Amniotic stem cell (primary cell): ENCODE measurements at places on chromosomes 7 and 10.

GRCh38 chr10:58275908-58276307 lies 6.9 kb downstream of the CISD1 start:
- no peak for DNase-seq

DNA sequence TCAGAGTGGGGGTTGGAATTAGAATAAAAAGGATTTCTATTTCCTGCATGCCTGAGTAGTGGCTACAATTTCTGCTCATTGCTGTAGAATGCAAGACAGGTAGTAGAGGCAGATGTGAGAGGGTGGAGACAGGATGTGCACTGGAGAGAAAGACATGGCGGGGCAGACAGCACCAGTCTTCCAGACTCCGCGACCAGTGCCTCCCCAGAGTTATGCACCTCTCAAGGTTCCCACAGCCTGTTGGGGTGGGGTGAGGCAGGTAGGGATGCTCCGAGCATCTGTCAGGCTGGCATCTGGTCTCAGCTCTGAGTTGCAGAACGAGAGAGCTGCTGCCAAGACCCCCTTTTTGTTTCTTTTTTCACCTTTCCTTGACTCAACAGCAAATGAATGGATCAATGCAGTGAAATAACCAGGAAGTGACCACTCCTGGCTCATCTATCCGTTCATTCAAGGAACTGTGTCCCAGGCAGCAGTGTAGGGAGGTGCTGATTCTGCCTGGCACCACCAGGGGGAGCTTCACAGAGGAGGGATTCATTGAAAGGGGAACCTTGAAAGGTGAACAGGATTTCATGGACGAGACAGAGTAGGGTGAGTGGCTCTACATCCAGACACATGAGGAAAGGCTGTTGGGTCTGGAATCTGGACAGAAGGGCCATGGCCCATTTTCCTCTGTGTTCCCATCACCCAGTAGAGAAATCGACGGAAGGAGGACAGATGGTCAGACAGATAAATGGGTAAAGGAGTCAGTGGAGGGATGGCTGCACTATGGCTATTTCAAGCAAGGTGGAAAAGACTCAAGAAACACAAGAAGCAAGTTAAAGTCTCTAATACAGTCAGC lies 17.2 kb upstream of the SLC18A3 start:
- DNase-seq: no peak

DNA sequence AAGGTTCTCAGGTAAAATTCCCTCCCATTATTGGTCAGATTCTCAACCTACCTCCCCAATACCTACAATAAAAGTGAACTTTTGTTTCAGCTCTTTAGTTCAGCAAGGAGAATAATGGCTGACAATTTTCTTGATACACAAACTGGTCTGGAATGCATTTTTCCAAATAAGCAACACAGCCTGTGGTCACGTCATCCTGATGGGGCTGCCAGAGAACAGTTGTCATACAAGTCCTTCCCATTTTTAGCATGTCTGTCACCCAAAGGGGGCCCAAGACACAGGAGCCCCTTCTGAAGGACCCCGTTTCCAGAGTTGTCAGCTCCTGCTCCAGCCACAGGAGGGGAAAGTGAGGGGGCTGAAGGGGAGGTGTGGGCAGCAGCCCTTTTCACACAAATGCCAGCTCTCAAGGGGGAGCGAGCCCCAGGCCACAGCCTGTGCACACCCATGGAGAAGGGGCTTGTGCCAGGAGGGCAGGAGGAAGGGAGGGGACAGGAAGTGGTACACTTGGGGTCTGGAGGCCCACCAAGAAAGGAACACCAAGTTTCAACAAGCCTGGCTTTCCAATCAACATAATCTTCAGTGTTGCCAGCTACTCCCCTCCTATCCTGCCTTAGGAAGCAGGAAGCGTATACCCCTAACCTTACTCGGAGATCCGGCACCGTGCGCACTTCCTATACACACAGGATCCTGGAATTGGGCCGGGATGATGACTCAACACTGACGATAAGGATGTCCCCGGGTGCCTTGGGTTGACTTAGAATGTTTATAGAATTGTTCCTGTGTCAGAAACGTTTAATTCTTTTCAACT lies 43.4 kb upstream of the PDLIM1 start:
- DNase-seq: peak; percentile 51

DNA sequence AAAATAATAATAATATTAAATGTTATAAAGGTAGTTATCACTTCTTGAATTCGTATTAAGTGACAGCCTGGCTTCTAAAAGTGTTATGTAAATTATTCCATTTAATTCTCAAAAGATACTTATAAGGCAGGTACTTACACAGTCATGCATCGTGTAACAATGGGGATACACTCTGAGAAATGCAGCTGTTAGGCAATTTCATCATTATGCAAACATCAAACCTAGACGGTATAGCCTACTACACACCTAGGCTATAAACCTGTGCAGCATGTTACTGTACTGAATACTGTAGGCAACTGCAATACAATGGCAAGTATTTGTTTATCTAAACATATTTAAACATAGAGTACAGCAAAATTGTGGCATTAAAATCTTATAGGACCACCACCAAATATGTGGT lies 1.5 kb downstream of the IFIT1 start:
- DNase-seq: no peak

DNA sequence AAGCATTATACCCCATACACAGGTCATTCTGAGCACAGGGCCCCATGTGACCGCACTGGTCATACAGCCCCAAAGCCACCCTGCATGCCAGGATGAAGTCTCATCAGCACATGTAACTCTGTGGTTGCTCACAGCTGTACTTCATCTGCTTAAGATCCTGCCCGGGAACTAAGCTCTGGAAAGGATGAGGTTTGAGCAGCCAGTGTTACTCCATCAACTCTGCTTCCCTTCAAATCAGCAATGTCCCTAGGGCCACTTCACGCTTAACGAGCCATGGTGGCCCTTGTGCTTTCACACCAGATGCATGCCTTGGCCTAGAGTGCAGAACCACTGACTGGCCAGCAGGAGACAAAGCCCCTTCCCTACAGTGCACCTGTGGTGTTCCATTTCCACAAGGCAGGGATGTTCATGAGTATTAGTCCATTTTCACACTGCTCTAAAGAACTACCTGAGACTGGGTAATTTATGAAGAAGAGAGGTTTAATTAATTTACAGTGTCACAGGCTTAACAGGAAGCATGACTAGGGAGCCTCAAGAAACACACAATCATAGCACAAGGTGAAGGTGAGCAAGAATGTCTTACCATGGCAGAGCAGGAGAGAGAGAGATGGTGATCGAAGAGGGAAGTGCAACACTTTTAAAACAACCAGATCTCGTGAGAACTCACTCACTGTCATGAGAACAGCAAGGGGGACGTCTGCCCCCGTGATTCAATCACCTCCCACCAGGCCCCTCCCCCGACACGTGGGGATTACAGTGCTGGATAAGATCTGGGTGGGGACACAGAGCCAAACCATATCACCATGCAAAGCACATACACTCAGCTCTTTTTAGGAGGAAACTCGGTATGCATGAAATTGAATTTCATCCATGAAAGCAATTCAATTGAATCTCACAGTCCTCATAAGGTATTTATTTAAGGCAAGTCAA lies 149.0 kb upstream of the CDCA7L start:
- no peak for DNase-seq

GRCh38 chr7:143408686-143409561 lies at the start of gene EPHA1:
Gene EPHA1 (minus strand): TSS chr7:143408856. CDS start chr7:143408805, 51 bp downstream.
- no peak for DNase-seq

- peak; percentile 78 for DNase-seq
Measured at GRCh38 chr7:112481833-112482670, 1.3 kb downstream of the LSMEM1 start.

- no peak for DNase-seq
Measured at GRCh38 chr7:48144291-48144768, 26.9 kb upstream of the ABCA13 start.

GRCh38 chr10:112083472-112083871 lies 100.1 kb downstream of the GPAM start:
- no peak for DNase-seq

GRCh38 chr10:133110133-133110532 lies 22.4 kb downstream of the ADGRA1 start:
- DNase-seq: no peak

DNA sequence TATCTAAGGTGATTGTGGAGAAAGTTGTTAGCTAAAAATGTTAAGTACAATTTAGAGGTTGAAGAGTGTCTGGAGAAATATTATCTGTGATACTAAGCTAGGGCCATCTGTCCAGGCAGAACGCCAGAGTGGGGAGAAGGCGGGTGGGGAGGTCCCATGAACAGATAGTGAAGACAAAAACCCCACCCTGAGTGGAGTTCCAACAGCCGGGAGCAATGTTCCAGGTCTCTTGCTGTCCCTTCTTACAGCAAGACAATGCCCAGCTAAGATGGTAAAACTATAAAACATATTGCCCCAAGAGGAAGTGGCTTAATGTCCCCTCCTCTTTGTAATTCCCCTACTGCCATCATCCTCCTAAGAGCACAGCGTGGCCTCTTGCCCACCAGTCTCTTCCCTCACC lies 10.4 kb upstream of the IL15RA start:
- DNase-seq: no peak

DNA sequence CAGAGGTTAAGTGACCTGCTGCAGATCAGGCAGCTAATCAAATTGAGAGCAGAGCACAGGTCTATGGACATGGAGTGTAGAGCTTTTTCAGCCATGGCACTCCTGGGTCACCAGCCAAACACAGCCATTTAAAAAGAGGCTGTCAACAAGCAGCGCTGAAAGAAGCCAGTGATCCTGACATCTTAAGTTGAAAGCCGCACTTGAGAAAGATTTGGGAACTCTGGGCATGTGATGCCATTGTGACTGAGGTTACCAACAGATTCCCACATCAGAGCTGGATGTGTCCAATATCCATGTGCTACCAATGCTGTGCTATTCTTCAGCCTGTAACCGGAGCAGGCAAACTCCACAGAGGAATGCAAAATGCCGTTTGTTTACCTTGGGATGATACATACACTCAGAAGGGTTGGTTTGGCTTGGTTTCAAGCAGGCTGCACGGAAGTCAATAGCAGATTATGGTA lies 56.2 kb upstream of the ABLIM1 start:
- peak; percentile 85 for DNase-seq

DNA sequence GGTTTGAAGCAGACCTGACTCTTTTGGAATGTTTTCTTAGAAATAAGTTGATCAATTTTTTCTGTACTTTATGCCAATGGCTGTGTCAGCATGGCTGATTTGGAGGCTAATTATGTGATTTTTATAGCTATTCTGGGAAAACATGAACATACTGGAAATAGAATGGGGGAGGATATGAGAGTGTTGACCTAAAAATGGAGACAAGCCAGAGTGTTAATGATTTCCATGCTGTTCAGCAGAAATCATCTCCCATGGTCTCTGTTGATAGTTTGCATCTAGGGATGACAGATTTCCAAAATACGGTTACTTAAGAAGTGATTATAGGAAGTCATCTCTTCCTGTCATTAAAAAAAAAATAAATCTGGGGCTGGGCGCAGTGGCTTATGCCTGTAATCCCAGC lies 32.7 kb upstream of the DMTF1 start:
- DNase-seq: no peak

DNA sequence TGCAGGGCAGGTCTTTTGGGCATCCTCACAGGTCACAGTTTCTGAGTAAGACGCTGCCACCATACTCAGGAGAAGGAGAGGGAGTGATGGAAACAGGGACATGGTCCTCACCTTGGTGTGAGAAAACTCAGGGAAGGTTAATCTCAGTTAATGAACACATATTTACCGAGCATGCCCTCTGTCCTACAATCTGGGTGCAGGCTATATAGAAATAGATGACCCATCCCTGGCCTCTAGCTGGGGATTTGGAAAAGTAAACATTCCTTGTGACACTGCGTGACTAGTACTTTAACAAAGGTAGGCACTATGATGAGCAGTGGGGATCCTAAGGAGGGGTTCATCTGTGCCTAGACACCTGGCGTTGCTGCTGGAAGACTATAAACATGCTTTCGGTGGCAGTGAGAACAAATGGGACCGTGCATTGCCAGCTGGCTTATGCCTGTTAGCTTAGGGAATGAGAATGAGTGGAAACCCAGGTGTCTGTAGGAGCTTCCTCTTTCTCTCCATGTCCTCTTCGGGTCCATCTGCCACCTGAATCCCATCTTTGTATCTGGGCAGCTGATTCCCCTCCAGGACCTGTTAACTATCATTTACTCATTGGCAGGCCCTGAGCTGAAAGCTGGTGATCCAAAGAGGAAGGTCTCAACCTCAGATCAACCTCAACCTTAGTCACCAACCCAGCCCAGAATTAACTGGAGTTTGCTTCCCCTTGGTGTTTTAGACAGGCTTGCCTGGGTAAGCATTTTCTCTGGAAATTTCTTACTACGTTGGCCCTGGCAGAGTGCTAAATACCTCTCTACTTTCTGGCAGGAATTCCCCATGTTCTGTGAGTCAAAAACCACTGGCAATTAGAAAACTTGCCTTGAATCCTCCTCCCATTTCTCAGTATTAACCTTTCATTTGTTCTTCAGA lies 794 bp downstream of the MBL2 start:
- DNase-seq: no peak

GRCh38 chr10:90741926-90742565 lies 115.8 kb downstream of the HTR7 start:
- peak; percentile 14 for DNase-seq

- no peak for DNase-seq
Measured at GRCh38 chr7:139566736-139567646, 43.5 kb downstream of the CLEC2L start.

DNA sequence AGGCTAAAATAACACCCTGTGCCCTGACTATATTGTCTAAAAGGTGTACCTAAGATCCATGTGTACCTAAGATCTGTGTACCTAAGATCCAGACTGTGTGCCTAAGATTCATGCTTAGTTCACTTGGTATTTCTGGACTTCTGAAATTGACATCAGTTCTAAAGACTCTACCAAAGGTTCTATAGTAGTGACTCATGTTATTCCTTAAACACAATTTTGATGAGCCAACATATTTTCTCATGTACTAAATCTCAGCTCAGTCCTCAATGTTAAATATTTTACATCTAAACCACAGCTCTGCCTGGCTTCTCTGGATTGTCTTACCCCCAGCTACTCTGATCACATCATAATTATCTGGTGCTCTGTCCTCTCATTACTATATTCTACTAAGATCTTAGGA lies 802.3 kb upstream of the SORCS1 start:
- no peak for DNase-seq

GRCh38 chr10:117136391-117136975 lies 1.6 kb downstream of the VAX1 start:
- DNase-seq: no peak

DNA sequence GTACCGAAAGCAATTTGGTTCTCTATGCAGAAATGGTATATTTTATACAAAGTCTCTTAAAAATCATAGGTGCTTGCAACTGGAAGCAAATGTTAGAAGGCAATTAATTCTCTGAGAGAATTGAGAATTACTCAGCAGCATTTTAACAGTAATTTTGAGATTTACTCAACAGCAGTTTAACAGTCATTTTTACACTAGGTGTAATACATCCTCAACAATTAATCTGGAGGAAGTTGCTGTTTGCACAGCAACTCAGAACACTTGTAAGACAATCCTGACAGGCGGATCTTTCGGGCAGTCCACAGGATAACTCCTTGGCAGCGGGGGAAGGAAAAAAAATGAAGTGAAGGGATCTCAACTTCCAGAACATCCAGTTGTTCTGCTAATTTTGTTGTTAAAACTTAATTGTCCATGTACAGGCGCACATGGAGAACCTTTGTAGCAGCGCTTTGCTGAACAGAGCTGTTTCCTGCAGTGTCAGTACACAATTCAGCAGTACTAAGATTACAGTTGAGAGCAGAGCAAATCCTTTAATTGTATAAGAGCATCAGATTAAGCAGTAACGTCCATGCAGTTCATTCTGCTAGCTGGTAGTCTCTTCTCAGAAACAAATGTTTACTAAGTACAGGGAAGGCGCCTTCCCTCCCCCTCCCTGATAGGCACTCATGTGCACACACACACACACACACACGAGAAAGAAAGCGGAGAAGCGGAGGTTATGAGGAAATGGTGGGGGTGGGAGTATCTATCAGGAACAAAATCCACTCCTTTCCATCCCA lies 43.8 kb downstream of the ENO4 start:
- DNase-seq: no peak
